Activated CD4-positive, alpha-beta T cell treated with anti-CD3 and anti-CD28 coated beads, Interleukin-2, amount 50 U/mL, for 24 hours (primary cell): ENCODE measurements at places on chromosomes 1 and 21.

GRCh38 chr1:18693256-18694098 lies 62.8 kb downstream of the PAX7 start:
- DNase-seq, result no peak

DNA sequence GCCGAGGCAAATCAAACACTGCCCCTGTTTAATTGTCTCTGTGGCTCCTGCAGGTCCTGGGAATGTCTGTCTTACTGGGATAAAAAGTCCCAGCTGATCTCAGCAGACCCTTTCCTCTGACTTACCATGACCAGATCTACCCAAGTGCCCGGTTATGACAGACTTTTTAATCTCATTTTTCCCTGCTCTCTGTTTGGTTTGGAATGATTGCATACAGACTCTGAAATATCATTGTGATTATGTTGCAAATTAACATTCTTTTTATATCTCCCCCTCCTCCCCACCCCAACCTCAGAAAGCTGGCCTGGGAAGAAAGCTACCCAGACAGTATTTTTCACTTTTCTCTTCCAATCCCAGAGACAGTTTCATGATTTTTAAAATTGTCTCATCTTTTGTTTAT lies 16.3 kb downstream of the RAB7B start:
- DNase-seq, result no peak

GRCh38 chr1:177423090-177423489 lies 252.3 kb downstream of the BRINP2 start:
- no peak for DNase-seq

- DNase-seq, result no peak
These were observed 51.0 kb downstream of the KIAA0319L start for GRCh38 chr1:35505911-35506798.

GRCh38 chr1:47683401-47683800 lies 245.6 kb downstream of the FOXD2 start:
- no peak for DNase-seq
